GDM1 (cell line): ENCODE measurements at places on chromosomes 11 and 22.

DNA sequence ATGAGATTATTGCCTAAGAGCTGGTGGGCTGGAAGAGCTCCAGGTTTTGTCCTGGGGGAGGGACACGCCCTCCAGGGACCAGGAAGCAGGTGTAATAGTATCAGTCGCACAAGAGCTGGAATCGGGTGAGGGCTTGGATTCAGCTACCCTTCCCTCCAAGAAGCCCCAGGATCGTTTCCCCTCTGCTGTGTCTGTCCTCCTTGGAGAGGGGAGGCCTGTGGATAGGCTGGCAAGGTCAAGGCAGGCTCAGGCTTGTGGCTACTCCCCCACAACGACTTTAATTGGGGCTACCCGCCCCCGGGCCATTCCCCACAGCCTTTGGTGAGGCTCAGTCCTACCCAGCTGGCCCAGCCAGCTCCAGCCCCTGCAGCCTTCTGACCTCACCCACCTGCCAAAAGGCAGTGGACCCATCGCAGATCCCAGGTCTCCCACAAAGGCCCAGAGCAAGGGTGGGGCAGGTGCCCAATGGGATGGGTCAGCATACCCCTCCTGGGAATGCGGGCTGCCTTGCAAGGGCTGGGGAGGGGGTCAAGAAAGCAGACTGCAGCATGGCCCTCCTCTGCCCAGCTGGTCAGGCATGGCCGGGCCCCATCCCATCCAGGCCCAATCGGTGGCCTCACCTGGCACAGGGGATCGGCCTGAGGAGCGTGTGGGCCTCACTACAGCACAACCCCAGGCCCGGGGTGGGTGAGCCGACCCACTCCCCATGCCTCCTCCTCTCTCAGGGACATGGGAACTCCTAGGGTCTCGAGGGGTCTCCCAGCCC is 1.0 kb downstream of the CTSD start:
- DNase-seq: no peak

- DNase-seq: no peak
These were observed 35.8 kb downstream of the ARHGAP1 start for GRCh38 chr11:46664612-46665011.

DNA sequence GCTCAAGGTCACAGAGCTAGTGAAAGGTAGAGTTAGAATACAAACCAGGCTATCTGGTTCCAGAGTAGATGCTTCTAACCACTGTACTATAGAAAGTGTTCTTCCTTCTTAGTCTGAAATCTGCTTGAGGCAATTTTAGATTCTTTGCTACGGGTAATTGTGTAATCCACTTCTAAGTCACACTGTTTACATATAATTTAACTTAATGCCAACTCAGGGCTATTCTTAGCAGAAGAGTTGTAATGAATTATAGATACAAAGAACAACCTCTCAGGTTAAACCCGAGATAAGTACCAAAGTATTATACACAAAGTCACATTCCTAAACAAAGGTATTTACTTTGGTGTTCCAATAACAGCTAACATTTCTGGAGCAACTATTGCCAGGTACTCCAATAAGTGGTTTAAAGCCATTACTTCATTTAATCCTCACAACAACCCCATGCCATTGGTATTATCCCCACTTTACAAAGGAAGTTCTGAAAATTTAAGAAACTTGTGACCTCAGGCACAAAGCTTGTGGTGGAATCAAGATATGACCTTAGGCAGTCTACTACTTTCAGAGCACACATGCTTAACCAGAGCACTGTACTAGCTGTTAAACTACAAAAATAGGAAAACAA is 31.1 kb upstream of the DDI1 start:
- no peak for DNase-seq

DNA sequence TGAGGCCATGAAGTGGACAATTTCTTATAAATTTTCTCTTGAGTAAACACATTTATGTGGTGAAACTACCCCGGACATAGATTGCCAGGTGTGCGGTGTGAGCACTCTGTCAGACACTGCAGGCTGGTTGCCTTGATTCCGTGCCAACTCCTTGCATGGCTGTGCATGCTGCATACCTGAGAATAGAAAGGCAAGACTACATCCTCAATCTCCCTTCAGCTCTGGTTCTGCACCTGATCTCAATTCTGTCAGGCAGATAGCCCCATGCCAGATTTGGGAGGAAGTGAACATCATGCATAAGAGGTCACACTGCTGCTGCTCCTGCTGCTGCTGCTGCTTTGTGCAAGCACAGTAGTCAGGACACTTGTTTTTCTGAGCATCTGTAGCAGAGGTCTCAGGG is 42.5 kb upstream of the DEUP1 start:
- no peak for DNase-seq

GRCh38 chr11:126646701-126647557 is 291.4 kb downstream of the ST3GAL4 start:
- no peak for DNase-seq

DNA sequence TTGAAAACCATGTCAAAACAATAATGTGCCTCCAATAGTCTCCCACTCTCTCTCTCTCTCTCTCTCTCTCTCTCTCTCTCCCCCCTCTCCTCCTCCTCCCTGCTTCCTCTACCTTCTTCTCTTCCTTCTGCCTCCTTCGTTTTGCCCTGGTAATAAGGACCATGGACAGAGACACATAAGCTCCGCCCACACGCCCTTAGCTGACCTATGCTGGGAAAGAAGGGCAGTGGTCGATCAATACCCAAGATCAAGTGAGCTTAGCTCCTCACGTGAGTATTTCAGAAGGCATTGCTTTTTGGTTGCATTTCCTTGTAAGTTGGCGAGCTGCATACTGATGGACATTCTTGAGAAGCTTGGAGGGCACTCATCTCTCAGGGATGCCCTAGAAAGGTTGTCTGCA is 194.8 kb downstream of the MIAT start:
- no peak for DNase-seq

- no peak for DNase-seq
These were observed 745.7 kb downstream of the FAM181B start for GRCh38 chr11:81987829-81988472.

DNA sequence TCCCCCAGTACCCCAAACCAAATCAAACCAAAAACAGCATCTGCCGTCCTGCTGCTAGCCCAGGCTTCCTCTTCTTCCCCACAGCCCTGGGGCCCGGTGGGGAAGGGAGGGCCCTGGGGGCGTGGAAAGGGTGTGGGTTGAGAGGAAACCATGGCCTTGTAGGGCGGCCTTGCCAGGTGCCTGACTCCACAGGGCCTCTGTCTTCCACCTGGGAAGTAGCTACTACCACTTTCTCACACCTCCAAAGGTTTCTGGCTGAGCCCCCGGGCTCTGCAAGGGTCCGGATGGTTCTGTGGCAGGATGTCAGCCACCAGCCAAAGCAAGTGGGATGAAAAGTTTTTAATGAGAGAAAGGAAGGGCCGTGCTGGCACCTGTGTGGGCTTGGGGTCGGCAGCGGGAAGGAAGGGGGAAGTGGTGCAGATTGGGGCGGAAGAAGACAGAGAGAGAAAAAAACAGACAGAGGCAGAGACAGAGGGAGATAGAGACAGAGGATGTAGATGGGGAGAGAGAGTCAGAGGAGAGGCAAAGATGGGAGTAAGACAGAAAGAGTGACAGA is 10.5 kb downstream of the TPST2 start:
- DNase-seq: peak; percentile 79

DNA sequence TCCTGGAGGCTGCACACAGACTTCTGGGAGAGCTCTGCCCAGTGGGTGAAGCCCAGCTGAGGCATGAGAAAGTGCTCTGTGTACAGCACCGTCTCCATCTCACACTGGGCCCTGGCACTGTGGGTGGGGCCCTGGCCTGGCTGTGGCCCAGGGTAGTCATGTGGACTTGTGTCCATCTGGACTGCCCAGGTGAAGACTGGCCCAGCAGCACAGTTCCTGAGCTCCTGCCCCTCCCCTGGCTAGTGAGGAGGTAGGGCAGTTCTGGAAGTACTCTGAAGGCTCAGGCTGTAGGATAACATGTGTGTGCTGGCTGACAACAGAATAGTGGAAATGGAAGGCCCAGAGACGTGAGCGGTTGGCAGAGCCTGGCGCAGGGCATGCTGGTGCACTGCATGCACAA is 35.4 kb downstream of the RSPH14 start:
- DNase-seq: no peak

DNA sequence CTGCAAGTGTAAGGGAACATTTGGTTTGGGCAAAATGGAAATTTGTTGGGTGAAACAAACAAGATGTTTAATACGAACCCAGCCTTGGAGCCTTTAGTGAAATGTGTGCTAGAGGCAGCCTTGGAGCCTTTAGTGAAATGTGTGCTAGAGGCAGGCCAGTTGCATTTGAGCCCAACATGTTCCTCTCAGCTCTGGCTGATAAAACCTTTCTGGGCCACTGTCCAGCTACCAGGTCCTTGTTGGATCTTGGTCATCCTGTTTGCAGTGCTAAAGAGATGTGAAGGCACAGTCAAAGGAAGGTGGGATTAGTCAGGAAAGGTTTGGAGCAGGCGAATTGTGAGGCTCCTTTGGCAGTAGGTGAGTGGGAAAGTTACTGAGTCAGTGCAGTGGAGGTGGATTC is 48.9 kb downstream of the CEP164 start:
- DNase-seq: no peak

- no peak for DNase-seq
These were observed 278.9 kb upstream of the NARS2 start for GRCh38 chr11:78853521-78853920.

- no peak for DNase-seq
These were observed 40.7 kb upstream of the CD82 start for GRCh38 chr11:44524751-44525201.

- DNase-seq: no peak
These were observed 55.3 kb upstream of the GCAT start for GRCh38 chr22:37752189-37753087.

- no peak for DNase-seq
These were observed 15.2 kb upstream of the EHF start for GRCh38 chr11:34605481-34606325.

DNA sequence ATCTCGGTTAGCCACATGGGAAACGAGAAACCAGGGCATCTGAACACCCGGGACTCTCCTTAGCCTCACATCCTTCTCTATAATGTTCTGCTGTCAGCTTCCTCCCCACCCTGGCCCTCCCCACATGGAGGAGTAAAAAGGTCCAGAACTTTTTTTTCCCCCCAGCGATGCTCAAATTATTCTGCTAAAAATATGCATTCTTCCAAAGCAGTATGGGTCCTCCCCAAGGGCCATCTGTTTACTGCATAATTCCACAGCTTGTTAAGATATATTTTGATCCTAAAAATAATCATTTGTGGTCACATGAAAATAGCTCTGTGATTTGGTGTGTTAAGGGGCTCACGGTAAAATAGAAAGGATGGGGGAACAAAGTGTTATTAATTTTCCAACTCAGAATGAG is 281.5 kb upstream of the NARS2 start:
- no peak for DNase-seq

- no peak for DNase-seq
These were observed 96.9 kb upstream of the CTSC start for GRCh38 chr11:88434333-88434976.

GRCh38 chr11:31118566-31118965 is 251.0 kb downstream of the DCDC1 start:
- no peak for DNase-seq

- DNase-seq: no peak
These were observed 125.9 kb upstream of the SYT13 start for GRCh38 chr11:45412051-45412471.

- DNase-seq: no peak
These were observed 49.7 kb upstream of the ARFGAP3 start for GRCh38 chr22:42906605-42907348.

GRCh38 chr11:114377612-114378267 is 22.6 kb downstream of the C11orf71 start:
- no peak for DNase-seq

DNA sequence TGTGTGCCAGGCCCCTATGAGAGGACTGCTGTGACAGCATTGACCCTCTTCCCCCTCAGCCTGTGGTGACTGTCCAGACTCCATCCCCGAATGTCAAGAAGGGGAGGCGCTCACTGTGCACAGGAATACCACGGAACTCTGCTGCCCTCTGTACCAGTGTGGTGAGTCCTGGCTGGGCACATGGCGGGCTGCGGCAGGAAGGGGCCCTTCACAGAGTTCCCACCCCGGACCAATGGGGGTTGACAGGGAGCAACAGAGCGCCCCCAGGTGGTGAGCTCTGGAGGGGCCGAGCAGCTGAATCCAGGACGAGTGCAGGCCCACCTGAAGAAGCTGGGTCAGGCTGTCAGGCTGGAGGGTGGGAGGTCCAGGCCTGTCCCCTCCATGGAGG is 83.8 kb upstream of the MYOD1 start:
- no peak for DNase-seq

DNA sequence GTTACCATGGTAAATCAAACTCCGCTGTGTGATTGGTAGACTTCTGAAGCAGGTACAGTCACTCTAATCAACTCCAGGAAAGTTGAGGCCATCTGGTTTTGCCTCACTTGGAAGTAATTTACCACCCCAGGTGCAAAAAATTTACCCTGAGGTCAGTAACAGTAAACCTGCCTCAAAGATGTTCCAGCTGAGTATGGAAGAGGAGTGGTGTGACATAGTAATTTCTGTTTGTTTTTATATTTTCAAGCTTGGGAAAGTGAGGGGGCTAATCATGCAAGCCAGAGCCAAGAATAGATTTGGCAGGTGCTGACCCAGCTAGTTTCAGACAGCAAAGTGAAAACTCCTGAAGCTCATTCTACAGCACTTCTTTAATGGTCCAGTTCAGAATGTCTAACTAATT is 691.6 kb downstream of the NTM start:
- no peak for DNase-seq

GRCh38 chr11:58963551-58964104 is 24.3 kb downstream of the GLYATL1 start:
- DNase-seq: no peak

- DNase-seq: no peak
These were observed 65.2 kb upstream of the CDON start for GRCh38 chr11:126127898-126128297.
